ENCODE measurements at places on chromosomes 13 and 19. TPM values are rescaled to one million over a fixed set of nuclear protein-coding genes. Genes with fewer than 3 reads are reported as not detected.

GRCh38 chr19:48606463-48607358 is at the start of gene SPACA4:
Gene SPACA4, plus strand, starts transcription at chr19:48606742. Its CDS starts 237 bp downstream, at chr19:48606979.
- no peak for DNase-seq

DNA sequence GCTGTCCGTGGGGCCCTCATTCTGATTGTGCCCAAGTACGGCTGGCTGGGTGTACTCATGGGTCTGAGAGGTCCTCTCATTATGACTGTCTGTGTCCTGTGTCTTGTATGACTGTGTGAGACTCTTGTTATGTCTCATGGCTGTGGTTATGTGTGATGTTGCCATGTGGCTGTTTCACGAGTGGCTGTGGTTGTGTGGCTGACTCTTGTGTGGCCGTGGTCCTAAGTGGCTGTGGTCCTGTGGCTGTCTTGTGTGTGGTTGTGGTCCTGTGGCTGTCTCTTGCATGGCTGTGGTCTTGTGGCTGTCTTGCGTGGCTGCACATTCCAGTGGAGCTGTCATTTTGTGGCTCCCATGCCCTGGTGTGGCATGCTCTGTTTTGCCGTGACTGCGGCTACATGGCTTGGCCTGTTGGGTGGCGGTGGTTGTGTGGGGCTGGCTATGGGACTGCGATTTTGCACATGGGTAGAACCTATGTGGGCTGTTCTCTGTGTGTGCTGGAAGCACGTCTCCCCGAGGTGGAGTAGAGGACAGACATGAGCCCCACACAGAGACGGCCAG is 2.5 kb downstream of the LYL1 start:
- no peak for DNase-seq

GRCh38 chr19:10142701-10143375 is 23.1 kb upstream of the EIF3G start:
- DNase-seq: no peak

GRCh38 chr13:111176421-111176820 is 61.3 kb downstream of the ARHGEF7 start:
- no peak for DNase-seq

GRCh38 chr13:113061796-113062425 is 43.7 kb upstream of the F7 start:
- no peak for DNase-seq

DNA sequence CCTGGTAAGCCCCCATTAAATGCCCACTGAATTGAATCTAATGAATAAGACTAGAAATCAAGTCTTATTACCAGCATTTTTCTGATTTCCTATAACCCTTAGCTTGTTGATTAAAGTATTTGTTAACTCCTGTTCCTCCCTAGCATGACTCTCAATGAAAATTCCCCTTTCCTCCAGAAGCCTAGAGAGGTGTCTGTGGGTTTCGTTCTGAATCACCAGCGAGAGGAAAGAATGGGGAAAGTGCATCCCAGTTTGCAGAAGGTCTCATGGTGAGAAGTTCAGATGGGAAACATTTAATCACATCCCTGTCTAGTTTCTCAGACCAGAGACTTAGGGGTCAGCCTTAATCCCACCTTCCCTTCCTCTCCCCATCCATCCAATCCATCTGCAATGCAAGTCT is 26.9 kb downstream of the POU2F2 start:
- DNase-seq: no peak

DNA sequence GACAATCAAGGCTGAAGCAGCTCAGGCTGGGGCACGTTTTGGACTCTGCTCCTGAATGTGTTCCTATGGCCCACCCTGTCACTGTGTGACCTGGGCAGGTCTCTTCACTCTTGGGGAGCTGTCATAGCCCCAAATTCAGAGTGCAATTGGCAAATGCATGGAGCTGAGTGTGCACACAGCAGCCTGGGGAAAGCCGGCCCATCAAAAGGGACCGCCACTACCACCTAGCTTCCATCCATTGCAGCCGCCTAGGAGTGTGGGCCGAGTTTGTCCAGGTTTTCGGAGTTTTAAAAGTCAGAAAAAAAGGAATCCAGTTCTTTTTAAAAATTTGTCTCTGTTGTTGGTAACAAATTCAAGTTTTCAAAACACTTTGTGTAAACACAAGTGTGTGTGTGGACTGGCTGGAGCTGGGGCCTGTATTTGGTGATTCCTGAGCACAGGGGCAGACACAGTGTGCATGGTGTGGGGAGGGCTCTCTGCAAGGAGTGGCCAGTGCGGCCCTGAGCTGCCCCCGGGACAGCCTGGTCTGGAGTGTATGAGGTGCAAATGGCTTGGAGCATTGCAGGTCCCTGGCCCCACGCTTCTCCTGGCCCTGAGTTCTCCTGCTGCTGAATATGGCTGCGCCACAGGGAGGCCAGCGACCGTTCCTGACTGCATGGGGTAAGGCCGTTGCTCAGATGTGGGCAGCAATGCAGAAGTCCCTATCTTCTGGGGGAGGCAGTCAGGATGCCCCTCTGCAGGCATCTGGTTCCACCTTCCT is 13.2 kb upstream of the ZNF536 start:
- no peak for DNase-seq

GRCh38 chr13:27004866-27005265 is 166.7 kb downstream of the USP12 start:
- no peak for DNase-seq

DNA sequence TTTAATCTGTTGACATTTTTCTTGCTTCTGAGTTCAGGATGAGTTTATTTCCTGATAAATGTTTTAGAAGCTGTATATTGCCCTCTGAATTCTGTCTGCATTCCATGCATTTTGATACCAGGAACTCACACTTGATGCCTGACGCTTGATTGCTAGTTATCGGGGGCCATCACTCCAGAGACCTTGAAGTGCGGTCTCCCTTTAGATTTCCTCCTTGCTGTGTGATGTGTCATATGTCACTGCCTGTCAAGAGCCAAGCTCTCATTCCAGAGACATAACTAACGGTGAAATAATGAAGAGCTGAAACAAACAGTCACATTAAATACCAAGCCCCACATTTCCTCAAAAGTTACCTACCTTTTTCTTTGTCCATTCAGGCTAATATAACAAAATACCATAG is 155.5 kb downstream of the TNFSF13B start:
- no peak for DNase-seq

DNA sequence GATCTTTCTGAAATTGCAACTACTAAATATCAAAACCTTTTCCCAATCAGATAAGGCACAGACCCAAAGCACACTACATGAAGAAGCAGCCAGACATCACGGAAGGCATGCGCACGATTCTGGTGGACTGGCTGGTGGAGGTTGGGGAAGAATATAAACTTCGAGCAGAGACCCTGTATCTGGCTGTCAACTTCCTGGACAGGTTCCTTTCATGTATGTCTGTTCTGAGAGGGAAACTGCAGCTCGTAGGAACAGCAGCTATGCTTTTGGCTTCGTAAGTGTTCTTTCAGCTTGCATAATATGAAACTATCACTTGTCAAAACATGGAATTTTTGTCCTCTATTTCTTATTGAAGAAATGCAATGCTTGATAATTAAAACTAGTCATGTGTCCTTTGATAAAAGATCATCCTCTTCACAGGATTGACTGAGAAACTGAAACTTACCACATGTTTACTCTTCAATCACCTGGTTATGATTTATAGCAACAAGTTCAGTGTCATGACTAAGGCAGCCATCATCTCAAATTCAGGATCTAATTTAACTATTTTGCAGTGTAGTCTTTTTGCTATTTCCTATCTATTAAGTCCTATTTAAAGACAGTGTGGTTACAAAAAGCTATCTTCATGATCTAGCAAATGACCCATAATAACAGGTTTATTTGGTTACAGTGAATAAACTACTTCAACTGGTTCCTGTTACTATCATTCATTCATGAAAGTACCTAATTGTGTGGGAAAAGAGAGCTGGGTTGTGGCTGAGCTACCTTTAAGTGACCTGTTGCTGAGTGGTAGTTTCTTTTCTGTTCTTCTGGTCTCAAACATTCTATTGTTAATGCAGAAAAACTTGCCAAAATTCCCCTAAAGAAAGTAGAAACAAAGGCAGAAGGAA is 6.5 kb downstream of the CCNA1 start:
- no peak for DNase-seq

- no peak for DNase-seq
Measured at GRCh38 chr19:51325161-51325976, 13.9 kb downstream of the IGLON5 start.

DNA sequence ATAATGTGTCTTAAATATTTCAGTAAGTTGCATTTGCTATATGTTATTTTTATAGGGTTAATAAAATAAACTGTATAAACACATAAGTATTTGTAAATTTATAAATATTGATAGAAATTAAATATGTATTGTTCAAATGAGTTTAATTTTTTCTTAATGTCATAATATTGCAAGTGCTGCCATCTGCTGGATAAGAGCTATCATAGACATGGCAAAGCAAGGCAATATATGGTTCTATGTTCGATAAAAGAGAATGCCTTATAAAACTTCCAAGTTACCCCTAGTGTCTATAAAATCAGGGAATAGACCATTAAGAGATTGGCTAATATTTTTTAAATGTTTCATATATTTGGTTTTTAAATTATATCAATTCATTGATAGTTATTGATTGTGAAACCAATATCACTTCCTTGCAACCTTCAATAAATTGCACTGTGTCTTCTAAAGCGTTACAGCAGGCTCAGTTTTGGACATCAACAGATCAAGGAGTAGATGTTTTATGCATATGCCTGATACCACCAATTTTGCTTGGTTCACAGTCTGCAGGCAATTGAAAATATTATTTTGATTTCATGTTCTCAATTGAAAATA is 29.0 kb upstream of the SLITRK6 start:
- peak; percentile 5 for DNase-seq

DNA sequence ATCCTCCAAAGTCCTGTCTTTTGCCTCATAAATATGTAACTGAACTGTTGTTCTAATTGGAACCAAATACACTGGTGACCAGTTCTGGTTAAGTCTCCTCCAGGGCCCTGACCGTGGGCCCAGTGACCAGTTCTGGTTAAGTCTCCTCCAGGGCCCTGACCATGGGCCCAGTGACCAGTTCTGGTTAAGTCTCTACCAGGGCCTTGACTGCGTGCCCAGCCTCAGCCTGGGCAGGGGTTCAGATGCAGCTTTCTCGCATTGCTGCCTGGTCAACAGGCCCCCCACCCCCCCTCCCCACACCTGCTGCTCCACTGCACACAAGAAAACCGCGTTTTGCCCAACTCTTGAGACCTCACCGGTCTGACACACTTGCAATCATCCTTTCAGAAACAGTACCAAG is 3.8 kb upstream of the GRTP1 start:
- no peak for DNase-seq

The IZUMO1 gene
- 0.96 TPM for polyA plus RNA-seq

The SLC7A10 gene
- 10.8 TPM for polyA plus RNA-seq

The ZNF528 gene
- 25.1 TPM for polyA plus RNA-seq

The FLT1 gene
- polyA plus RNA-seq: 16.2 TPM

Measured in hindlimb muscle (tissue), 1 donor.